ENCODE measurements at places on chromosomes 7 and 10. TPM values are rescaled to one million over a fixed set of nuclear protein-coding genes. Genes with fewer than 3 reads are reported as not detected.

Gene TACR2
- total RNA-seq: 0.90 TPM

Gene MRPS33
- 27.4 TPM for total RNA-seq

DNA sequence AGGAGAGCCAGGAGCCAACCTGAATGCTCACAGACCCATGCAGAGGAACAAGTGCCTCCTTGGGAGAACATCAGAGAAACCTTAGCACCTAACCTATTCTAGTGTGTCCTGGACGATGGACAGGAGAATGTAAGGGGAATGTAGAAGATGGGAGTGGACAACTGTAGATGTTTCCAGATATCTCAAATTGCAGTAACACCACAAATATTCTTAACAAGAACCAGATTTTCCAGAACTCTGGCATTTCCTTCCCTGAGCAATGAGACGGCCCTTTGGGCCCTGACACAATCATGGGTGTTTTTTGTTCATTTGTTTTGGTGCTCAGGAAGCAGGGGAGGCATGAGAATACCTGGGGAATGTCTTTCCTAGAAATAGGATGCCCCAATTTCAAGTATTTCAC is 196.1 kb upstream of the PRSS1 start:
- no peak overlapping the region for H3K27ac ChIP-seq
- DNase-seq: no peak
- H3K27me3 ChIP-seq: no peaks in the 10 kb centered on the region
- H3K4me3 ChIP-seq: no peak overlapping the region
- H3K36me3 ChIP-seq: no peaks in the 10 kb centered on the region

Gene MOGAT3
- total RNA-seq: not detected

Data from upper lobe of right lung (tissue), 1 donor.